ENCODE measurements at places on chromosomes 4 and X.

- DNase-seq = peak; percentile 49
Observed at GRCh38 chr4:145887241-145887991, 51.2 kb downstream of the ZNF827 start.

GRCh38 chr4:44447563-44448504 is 775 bp downstream of the KCTD8 start:
- DNase-seq = peak; percentile 41

GRCh38 chr4:53497487-53498244 is 93.6 kb downstream of the LNX1 start:
- peak; percentile 69 for DNase-seq

DNA sequence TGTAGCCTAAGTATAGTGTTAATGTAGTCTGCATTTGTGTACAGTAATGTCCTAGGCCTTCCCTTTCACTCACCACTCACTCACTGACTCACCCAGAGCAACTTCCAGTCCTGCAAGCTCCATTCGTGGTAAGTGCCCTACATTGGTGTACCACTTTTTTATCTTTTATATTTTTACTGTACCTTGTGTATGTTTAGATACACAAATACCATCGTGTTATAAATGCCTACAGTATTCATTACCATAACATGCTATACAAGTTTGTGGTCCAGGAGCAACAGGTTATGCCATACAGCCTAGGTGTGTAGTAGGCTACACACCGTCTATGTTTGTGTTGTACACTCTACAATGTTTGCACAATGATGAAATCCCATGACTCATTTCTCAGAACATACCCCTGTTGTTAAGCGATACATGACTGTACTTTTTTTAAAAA is 15.4 kb downstream of the TSPAN5 start:
- DNase-seq = no peak

DNA sequence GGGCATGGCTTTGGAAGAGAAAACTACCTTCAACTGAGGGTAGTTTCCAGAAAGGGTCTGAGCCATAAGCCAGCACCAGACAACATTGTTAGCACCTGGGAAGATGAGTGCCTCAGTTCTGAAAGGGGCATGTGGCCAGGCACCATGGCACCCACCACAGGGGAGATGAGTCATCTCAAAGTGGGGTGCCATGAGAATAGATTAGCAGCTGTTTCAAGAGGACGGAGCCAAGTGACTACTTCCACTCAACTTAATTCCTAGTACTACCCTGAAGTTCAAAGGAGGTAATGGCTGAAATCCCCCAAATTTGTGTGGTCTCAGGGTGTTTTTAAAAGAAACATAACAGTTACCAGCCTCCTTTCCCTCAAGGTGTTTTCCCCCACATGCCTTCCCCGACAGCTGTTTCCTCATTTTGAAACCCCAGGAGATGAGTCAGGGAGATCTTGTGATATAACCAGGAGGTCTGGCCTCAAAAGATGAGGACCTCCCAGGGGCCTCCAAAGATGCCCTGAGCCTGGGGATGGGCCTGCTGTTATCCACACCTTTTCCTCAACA is 27.8 kb upstream of the FTHL17 start:
- no peak for DNase-seq

- DNase-seq = peak; percentile 74
Observed at GRCh38 chr4:182880387-182881356, 36.5 kb downstream of the DCTD start.

GRCh38 chr4:108793415-108793814 is 30.6 kb upstream of the ETNPPL start:
- DNase-seq = no peak

Measured in left hindlimb (tissue), 1 donor.